ENCODE measurements at places on chromosomes 13 and 19.
A peak's percentile ranks its signal among the peaks of the same experiment; 100 is the strongest.

DNA sequence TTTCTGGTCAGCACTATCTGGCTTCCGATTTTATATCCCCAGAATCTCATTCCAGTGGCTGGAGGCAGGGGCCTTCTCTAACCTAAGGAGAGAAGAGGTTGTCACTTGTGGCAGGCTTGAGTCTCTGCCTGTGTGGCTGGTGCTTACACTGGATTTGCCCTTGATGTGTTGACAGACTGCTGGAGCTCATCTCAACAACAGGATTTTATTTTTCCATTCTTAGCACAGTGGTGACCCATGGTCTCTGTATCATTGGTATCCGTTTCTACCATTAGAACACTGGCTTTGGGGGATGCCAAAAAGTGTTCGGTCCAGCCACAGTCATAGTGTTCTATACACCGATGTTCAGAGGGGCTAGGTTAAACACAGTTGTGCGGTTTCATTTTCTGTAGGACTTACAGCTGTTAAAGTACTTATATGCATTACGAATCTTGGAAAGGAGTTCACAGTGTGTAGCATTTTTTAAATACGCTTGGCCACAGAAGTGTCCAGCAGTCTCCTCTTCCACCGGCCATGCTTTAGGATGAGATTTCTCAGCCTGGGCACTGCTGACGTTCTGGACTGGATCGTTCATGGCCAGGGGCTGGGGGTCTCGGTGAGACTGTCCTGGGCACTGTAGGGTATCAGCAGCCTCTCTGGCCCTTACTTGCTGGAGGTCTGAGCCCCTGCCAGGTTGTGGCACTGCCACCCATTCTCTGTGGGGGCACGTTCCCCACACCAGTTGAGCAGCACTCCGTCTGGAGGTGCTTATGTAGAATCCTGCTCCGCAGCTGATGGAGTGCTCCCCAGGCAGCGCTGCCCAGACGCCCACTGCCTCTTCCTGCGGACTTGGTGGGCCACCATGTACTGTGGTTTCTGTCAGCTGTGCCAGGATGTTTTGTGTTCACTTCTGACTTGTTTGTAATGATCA, 41.4 kb upstream of the TEX29 start:
- no peak for DNase-seq

DNA sequence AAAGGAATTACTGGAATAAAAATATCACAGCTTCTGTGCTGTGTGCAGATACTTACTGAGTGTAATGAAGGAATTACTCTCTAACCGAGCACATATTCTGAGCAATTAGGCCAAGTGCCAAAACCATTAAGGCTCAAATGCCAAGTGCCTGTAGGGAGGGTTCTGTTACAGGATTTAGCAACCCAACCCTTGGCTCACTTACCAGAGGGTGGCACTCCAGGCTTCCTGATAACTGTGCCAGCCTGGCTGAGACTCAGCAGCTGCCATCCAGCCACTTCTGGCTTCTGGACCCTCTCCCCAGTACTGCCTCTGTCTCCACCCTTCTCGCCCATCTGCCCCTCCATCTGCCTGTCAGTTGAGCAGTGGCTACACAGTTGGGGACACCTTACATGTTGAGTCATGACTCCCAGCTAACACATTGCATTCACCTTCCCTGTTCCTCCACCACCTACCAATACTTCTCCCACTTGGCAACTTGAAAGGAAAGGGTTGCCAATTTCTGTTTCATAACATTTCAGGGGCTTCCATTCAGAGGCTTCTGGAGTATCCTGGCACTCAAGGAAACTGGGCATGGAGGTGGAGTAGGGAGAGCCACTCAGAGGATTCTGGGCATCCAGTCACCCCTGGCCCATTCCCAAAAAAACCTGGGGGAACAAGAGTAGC, 110.5 kb downstream of the COG6 start:
- DNase-seq: no peak

GRCh38 chr19:19403373-19403901, 2.0 kb upstream of the GATAD2A start:
- DNase-seq: no peak

GRCh38 chr19:23762884-23763711, 4.4 kb upstream of the ZNF681 start:
- peak; percentile 72 for DNase-seq

GRCh38 chr13:37640499-37640898, 41.9 kb upstream of the POSTN start:
- DNase-seq: no peak

DNA sequence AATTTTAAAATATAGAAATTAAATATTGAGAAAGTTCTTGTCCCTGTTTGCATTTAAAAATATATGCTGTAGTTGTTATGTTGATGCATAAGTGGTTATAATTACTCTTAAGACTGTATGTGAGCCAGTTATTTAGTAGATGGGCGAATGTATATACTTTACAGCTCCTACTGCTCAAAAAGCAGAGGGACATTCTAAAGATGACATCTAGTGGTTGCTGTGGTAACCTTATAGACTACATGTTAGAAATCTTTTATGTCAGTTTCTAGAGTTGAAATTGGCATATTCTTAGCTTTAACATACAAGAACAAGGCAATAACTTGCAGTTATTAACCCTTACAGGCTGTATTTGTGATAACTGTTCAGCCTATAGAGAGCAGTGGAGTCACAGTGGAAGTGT, 160.5 kb downstream of the OLFM4 start:
- DNase-seq: no peak

GRCh38 chr19:57443121-57443696, 8.1 kb downstream of the ZNF749 start:
- DNase-seq: no peak

DNA sequence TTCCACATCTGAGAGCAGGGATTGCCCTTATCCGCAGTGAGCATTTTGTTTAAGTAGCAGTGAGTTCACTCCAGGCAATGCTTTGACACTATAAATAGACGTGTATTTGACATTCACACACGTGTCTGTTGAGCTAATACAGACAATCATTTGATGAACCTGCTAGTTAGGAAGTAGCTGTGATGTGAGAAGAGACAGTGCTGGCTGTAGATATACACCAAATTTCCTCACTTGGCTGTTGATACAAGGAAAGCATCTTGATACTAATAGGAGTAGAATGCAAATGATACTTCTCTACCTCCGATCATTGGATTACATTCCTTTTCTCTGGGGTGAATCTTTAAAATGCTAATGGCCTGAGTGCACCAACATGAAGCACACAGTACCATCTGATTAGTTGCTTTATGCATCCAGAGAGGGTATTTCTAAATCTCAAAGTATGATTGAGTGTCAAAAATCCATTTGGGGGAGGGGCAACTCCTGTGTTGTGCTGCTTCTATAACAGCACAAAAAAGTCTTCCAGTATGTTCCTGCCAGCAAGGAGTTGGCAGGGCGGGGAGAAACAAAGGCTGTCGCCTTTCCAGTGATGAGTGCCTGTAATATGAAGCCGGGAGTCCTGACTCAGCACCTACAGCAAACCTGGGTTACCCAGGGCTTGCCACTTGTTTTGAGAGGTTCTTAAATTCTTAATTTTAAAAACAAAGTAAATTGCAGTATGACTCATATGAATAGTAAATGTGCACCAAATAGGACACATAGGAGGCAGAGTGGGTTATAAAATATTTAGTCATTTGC, 7.0 kb downstream of the CUL4A start:
- DNase-seq: no peak

GRCh38 chr19:43581467-43581866, 5.9 kb downstream of the PINLYP start:
- DNase-seq: no peak

- no peak for DNase-seq
These were observed 68.9 kb upstream of the GPR183 start for GRCh38 chr13:99376132-99376531.

DNA sequence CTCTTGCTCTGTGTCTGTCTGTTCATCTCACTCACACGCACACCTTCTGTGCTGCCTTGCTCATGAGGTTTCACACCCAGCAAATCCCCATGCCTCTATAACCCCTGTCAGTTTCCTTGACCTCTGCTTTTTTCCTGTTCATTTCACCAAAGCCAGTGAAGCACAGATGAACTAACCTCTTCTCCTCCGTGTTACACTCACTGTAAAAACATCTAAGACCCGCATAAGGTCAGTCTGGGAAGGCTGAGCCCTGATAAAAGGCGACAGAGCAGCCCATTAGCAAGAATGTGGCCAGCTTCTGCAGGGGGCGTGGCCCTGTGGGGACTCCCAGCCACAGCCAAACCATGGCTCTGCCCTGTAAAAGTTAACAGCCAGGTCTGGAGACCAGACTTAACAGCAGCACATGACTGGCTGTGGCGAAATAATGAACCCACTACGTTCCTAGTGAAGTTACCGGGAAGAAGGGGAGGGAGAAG, 42.8 kb upstream of the NPAS1 start:
- DNase-seq: no peak

- no peak for DNase-seq
These were observed 1.2 kb downstream of the FRY start for GRCh38 chr13:32032759-32033158.

DNA sequence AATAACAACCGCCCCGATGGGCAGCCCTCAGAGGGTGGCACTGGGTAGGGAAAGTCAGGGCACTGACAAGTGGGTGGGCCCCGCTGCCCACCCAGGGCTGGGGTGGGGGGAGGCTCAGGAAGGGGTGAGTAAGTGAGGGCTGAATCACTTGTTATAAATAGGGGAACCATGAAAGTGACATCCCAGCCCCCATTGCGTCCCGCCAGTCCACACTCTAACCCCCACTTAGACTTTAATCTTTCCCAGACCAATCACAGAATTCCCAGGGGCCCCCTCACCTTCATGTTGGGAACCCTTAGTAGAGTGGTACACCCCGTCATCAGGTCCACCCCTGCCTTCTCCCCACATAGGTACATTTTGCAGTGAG, 37.0 kb upstream of the NANOS3 start:
- DNase-seq: peak; percentile 60

- DNase-seq: no peak
These were observed 41.8 kb downstream of the UGGT2 start for GRCh38 chr13:96011291-96011872.

DNA sequence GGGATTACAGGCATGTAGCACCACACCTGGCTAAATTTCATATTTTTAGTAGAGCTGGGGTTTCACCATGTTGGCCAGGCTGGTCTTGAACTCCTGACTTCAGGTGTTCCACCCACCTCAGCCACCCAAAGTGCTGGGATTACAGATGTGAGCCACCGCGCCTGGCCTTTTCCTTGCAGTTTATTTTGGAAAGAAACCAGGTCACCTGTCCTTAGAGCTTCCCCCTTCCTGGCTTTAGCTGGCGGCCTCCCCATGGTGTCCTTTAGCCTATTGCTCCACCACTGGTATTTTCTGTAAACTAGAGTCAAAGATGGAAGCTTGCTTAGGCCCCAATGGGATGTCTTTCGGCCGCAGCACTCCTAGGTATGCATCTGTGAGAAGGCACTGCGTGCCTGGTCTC, 91.2 kb downstream of the DPF1 start:
- no peak for DNase-seq

GRCh38 chr13:23842406-23842805, 46.8 kb downstream of the MIPEP start:
- no peak for DNase-seq

DNA sequence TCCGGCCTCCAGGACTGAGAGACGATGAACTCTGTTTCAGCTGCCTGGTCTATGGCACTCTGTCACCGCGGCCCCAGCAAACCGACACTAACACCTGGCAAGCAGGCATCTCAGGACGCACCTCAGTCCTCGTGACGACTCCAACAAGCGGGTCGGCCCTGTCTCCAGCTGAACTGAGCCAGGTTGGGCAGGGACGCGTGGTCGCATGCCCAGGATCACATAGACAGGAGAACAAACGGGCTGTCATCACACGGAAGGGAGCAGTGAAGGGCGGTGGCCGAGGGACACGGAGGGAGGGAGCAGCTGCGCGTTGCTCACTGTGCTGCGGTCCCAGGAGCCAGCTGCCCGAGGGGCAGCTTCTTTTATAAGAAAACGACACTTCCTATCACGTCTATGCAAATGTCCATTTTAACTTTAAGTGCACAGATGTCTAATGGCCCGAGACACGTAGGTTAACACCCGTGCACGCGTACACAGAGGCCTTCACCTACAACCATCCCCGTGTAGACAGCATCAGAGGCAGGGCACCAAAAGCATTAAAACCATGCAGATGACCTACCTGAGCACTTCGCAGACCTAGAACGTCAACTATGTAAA, 8.9 kb downstream of the SGTA start:
- no peak for DNase-seq

- no peak for DNase-seq
These were observed 33.4 kb downstream of the FAM124A start for GRCh38 chr13:51255556-51255955.

DNA sequence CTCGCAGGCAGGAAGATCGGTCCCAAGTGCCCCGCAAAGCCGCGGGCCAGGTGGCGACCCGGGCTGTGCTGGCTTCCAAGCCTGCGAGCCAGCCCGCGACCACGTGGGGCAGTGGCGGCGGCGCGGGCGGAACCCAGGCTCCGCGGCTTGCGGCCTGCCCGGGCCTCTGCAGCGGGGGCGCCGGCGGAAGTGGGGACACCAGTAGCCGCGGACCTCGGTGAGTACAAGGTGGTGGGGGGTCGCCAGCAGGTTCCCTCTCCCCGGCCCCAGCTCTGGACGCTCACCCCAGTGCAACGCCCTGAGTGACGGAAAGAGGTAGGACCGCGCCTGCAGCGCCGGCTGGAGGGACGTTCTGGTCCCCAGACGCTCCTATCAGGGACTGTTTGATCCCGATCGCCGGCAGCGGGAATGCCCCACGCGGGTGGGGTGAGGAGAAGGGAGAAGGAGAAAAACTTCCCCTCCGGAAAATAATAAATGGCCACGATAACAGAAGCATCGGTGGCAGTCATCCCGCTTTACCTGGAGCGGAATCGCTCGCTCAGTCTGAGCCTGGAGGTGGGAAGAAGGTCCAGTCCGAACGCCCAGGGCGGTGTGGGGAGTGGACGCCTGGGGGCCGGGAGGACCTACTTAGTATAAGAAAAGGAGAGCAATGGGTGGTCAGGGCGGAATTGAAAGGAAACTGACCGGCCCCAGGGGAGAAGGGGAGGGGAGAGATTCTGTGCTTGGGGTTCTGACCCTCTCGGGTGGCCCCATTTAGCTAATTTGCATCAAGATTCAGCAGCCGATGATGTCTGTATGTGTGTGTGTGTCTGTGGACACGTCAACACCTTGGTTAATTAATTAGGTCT, at the start of gene GEMIN7:
TSS of gene GEMIN7 (plus strand) at position 198 of the 848 bp plus-strand sequence. CDS start 10,855 bp downstream, outside the sequence.
- peak; percentile 64 for DNase-seq

DNA sequence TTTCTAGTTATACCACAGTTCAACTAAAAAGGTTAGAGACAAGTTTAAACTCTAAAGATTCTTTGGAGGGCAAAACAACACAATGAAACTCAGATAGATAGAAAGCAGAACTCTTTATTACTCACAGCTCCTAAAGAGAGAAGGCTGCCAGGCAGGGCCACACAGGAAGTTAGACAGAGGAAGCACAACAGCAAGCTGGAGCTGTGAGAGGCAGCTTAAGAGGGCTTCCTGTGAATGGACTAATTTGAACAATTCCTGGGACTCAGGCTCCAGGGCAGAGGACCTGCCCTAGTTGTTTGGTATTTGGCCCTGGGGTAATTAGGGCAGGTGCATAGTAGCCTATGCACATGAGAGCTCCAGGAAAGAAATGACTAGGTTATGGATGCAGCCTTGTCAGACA, 803.6 kb downstream of the DIAPH3 start:
- DNase-seq: no peak

DNA sequence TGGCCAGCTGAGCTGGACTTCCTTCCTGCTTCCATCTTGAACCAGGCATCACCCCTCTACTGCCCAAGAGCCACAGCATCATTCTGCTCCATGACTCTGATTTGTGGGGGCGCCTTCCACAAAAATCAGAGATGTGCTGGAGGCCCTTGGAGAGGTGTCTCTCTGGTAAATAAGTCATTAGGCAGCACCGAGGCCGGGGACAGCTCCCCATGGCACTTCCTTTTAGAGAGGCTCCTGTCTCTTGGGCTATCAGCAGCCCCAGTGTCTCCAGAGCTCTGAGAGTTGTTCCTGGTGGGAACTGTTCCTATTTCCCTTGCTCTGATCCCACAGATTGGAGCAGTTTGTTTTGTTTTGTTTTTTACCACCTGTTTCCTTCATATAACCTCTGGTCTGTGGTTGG, 19.9 kb downstream of the NWD1 start:
- no peak for DNase-seq
